ENCODE measurements at places on chromosomes 4 and X. TPM values are rescaled to one million over a fixed set of nuclear protein-coding genes. Genes with fewer than 3 reads are reported as not detected.

GRCh38 chrX:86237482-86237881, 89.2 kb downstream of the DACH2 start:
- DNase-seq = no peak

- no peak for DNase-seq
These were observed 56.4 kb downstream of the RAB28 start for GRCh38 chr4:13427599-13428325.

Gene SSX3
- not detected for polyA plus RNA-seq

Gene ENAM
- polyA plus RNA-seq = 0.47 TPM

DNA sequence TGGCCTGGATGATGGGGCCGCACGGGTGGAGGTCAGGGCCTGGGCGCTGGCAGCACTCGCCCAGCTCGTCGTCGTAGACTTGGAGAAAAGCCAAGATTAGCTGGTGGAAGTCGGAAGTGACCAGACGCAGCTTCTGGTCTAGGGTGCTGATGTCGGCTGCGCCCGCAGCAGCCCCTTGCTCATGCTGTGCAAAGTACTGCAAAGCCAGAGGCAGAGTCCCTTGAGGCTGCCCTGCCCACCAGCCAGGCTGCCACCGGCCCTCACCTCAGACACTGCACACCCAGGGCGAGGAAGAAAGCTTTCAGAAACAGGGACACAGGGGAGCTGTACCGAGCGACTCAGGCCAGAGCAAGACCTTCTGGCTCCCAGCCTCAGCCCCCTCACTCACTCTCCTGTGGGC, 9.7 kb upstream of the TREX2 start:
- no peak for DNase-seq

Gene XK
- polyA plus RNA-seq = 4.1 TPM

- no peak for DNase-seq
These were observed 275.5 kb downstream of the RAB28 start for GRCh38 chr4:13208558-13209193.

GRCh38 chr4:185307136-185307950, 88.4 kb downstream of the LRP2BP start:
- no peak for DNase-seq

All from left lung (tissue), 14 donors.